ENCODE measurements at places on chromosomes 2 and 18.

DNA sequence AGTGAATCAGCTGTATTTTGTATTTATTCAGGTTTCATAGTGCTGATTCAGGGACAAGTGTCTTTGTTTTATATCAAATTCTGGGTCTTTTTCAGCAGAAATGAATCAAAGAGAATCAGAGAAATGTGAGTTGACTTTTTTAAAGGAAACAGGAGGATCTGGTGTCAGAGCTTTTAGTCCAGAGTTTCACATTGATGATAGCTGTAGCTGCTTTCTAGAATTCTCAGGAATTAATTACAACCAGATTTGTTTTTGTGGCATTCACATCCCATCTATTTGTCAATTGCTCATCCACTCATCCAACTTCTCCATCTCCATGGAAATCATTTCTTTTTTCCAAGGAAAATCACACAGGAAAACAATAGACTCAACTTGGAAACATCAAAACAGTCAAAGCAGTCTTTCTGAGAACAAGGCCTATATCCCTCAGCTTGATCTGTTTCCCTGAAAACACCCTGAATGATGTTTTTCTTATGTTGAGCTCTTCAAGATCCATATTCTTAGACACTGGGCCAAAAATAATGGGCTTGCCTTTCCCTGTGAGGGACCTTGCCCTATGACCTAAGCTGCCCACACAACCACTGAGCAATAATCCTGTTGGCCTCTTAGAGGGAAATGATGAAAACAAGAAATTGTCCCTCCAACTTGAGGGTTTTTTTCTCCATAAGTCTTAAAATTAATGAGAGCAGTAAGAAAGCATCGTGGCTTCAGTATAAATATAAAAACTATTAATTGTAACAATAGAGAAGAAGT, 249.5 kb upstream of the FN1 start:
- DNase-seq: no peak

GRCh38 chr2:190791347-190791975, 89.2 kb upstream of the GLS start:
- DNase-seq: peak; percentile 54

GRCh38 chr2:172829229-172829628, 93.6 kb downstream of the RAPGEF4 start:
- peak; percentile 8 for DNase-seq

- DNase-seq: no peak
Measured at GRCh38 chr2:123179526-123179925, 845.6 kb upstream of the CNTNAP5 start.

DNA sequence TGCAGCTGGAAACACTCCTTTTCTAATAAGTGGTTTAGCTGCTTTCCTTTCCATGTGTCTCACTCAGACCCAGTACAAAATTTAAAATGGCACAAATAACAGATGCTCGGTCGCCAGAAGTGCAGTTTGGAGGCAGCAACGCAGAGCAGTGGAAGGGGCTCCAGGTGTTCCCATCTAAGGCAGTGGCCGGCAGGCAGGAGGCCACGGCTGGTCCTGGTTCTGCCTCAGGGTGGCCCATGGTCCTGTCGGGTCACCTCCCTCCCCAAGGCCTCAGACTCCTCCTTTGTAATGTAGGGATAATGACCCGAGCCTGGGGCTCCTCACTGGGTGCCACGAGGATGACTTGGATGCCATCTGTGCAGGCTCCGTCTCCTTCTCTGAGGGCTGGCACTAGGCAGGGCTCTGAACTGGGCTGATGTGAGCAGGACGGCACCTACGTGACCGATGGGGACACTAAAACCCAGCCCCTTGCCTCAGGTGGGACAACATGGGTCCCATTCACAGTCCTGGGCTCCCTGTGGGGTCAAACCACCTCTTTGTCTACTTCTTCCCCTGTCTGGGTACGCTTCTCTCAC, 80.9 kb upstream of the SLC66A3 start:
- no peak for DNase-seq

GRCh38 chr2:192645811-192646598, 451.3 kb upstream of the TMEFF2 start:
- DNase-seq: no peak

- DNase-seq: no peak
Measured at GRCh38 chr18:35045121-35045520, 3.9 kb downstream of the MAPRE2 start.

DNA sequence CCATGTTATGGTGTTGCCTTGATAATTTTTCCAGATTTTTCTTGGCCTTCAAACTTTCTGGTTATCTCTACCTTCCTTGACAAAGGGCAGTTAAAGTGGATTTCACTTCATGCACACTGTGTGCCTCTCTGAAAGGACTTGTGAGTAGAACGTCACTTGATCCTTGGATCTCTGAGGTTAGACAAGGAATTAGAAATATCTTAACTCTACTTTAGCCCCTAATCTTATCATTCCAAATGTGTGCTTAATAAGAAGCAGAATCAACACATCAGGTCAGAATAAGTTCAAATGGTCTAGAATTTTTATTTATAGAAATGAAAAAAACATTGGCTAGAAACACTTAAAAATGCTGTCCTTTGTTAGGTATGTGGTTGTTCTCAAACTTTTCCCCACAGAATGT, 205.7 kb downstream of the TPGS2 start:
- DNase-seq: no peak

- peak; percentile 15 for DNase-seq
Measured at GRCh38 chr18:32461709-32462272, 8.9 kb downstream of the GAREM1 start.

DNA sequence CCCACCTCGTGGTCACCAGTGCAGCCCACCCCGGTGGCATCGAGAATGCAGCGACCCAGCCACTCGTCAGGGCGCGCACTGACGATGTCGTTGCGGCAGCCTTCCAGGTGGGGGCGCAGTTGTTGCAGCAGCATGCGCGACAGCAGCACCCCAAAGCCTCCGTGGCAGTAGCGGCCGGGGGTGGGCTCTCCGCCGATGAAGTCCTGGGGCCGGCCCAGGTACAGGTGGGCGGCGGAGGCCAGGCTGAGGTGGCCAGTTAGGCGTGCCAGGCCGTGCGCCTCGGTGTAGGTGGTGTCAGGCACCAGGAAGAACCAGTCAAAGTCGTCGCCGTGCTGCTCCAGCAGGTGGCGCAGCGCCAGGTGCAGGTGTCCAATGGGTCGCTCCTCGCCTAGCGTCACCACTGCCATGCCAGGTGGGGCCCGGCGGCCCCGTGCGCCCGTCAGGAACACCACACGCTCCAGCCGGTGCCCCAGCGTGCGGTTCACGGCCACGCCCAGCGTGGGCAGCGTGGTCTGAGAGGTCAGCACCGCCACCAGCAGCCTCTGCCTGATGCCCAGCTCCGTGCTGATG, 1.9 kb downstream of the CHPF start:
- peak; percentile 77 for DNase-seq

DNA sequence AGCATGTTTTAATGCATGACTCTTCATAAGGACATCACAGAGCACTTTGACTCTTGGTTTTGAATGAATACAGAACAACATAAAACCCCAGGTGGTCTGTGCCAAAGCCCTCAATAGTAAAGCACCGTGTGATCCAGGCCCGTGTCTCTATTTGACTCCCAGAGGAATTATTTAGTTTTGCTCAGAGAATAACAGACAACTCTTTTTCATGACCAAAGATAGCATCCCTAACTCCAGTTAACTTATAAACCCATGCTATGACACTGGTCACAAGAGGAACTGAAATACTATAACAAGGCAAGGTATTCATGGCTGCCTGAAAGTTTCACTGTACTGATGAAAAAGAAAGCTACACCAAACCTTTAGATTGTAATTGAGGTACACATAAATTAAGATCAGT, 128.4 kb downstream of the IKZF2 start:
- no peak for DNase-seq

GRCh38 chr2:127678531-127678930, 3.2 kb upstream of the LIMS2 start:
- no peak for DNase-seq

DNA sequence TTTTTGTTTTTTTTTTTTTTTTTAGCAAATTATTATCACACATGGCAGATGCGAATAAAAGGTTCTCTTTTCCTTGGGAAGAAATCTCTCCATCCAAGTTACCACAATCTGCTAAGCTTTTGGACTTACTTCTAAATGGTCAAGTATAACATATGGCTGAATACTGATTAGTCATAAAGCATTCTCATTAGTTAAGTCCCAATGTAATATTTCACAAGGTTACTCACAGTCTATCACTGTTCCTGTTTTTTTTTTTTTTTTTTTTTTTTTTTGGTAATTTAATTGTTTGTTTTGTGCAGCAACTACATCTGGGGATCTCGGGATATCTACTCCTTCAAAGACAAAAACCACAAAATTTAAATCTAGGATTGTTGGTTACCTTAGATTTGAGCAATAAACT, 771.7 kb downstream of the CPS1 start:
- DNase-seq: no peak

GRCh38 chr2:171956135-171956825, 34.0 kb downstream of the HAT1 start:
- no peak for DNase-seq

GRCh38 chr2:239596792-239597191, 196.0 kb upstream of the HDAC4 start:
- DNase-seq: no peak

DNA sequence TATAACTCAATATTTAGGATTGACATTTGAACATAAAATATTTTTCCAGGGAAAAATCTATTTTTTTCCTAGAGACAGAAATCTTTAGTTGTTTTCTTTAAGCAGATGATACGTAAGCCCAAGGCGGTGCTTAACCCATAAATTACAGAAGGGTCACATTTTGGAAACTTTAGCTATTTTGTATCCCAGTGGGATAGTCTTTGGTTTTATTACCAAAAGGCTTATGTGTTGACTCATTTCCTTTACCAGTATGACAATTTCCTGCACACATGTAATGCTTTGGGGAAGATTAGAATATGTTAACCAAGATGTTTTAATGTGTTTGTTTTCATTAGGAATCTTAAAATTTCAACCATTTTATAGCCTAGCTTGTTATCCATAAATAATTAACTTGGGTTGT, 24.8 kb downstream of the DYNC1I2 start:
- peak; percentile 81 for DNase-seq

DNA sequence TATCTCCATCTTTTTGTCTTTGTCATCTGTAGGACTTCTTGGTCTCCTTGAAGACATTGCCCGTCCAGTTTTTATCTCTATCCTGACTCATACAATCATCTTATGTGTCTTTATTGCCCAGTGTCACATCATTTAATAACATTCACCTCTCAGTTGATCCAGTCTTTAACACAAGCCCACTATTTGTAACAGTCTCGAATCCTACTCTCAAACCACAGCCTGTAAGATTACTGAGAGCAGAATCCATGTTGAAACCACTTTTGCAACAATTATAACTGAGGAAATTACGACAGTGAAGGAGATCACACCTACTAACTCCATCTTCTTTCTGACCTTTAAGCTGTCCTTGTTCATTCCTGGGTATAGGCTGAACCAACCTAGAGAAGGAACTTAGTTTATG, 1206.0 kb upstream of the ZEB2 start:
- DNase-seq: no peak

DNA sequence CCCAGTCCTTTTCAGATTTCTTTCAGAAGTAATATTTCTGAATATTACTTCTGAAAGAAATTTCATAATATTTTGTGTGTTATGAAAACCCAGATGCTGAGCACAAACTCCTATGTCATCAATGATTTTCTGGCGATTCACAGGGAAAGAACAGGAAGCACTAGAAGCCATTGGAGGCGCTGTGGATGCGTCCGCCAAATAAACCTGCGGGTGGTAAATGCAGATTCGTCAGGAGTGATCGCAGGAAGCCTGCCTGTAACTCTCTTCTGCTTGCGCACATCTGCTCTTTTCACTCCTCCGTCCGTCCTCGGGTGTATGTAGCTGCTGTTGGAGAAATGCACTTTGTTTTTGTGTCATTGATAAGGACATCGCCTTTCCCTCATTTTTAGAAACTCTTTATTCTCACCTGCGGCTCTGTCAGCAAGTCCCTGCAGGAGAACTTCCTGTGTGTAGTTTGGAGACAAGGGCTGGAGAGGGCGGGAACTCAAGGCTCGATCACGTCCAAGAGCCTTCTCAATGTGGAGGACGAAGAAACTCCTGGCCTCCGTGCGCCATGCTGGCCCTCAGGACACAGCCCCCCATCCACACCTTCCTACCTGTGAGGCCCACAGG, 483.8 kb downstream of the GALR1 start:
- no peak for DNase-seq

GRCh38 chr18:2978661-2979106, 34.3 kb downstream of the LPIN2 start:
- peak; percentile 77 for DNase-seq

GRCh38 chr2:216078776-216079175, 2.8 kb downstream of the PECR start:
- DNase-seq: no peak

GRCh38 chr2:226185616-226186211, 613.9 kb downstream of the IRS1 start:
- no peak for DNase-seq
